Stimulated activated CD8-positive, alpha-beta memory T cell treated with anti-CD3 and anti-CD28 coated beads, Interleukin-4, amount 100 ng/mL, for 4 hours (primary cell): ENCODE measurements at places on chromosomes 5 and 9.

- no peak for DNase-seq
Observed at GRCh38 chr5:109911731-109912130, 222.0 kb downstream of the MAN2A1 start.

- no peak for DNase-seq
Observed at GRCh38 chr5:152164860-152165259, 240.2 kb upstream of the GLRA1 start.

DNA sequence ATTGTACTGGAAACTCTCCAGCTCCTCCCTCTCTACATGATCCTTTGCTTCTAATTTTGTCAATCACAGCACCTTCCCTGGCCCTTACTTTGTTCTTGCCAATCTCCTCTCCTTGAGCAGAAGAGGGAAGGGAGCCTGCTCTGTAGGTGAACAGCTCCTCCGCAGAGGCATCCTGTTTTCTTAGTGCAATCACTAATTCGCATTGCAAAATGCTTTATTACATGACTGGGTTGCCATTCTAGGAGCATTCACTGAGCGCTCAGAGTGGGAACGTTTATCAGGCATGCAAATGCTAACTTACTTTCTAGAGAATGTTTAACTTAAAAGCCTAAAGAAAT lies 416 bp upstream of the SNX18 start:
- DNase-seq: no peak

DNA sequence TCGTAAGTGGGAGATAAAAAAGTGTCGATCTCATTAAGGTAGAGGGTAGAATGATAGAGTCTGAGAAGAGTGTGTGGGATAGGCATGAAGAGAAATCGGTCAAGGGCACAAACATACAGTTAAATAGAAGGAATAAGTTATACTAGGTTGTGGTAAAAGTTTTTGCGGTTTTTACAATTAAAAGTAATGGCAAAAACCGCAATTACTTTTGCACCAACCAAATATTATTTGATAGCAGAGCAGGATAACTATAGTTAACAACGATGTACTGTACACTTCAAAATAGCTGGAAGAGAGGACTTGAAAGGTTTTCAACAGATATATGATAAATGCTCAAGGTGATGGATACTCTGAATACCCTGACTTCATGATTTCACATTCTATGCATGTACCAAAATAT lies 135.8 kb upstream of the CDH12 start:
- no peak for DNase-seq

DNA sequence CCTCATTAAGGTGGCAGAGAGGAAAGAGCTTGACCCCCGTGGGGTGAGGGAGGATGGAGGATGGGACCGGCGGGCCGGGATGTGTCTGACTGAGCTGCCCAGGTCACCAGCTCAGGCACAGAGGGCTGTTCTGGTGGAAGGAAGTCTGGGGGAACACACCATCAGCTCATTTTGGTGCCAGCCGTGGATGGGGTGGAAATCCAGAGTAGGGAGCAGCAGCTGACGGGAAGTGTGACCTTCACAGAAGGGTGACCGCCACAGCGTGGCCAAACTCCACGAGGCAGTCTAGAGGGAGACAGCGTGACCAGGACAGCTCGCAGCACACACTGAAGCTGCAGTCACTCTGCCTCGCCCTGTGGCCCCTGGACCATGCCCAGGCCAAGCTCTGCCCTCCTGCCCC lies 45.3 kb upstream of the PHYKPL start:
- no peak for DNase-seq

GRCh38 chr9:124779368-124780059 lies 2.6 kb downstream of the OLFML2A start:
- DNase-seq: no peak

GRCh38 chr5:110853267-110853666 lies 114.5 kb downstream of the SLC25A46 start:
- no peak for DNase-seq

GRCh38 chr5:134879456-134879855 lies 5.3 kb downstream of the TXNDC15 start:
- no peak for DNase-seq

DNA sequence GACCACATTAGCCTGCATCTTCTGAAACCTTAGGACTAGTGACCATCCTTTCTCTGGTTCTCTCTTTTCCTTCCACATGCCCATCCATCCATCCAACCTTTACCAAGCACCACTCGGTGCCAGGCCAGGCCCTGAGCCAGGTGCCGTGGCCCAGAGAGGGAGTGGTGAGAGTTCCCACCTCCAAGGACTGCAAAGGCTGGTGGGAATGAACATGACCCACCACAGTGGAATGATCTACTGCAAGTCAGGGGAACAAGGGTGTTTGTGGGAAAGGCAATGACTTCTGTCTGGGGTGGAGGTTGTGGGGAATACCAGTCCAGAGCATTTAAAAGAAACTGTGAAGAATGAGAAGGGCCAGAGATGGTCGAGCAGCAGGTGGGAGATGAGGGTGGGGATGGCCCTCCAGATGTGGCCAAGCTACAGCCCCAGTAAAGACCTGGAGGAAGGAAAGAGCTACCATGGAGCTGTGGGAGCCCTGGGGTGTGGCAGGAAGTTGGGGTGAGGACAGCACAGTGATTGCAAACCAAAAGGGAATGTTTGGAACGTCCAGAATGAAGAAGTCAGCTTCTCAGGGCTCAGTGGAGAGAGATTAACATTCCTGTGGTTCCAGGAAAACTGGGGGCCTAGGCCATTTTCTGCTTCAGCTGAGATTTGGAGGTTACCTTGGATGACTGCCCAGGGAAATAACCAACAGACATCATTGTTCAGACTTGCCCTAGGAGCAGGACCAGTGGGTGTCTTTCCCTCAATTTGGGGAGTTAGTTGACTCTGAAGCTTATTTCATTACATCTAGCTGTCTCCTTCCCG lies 30.7 kb upstream of the CORO2A start:
- DNase-seq: no peak

GRCh38 chr9:70352356-70352755 lies 62.1 kb downstream of the KLF9 start:
- DNase-seq: no peak

DNA sequence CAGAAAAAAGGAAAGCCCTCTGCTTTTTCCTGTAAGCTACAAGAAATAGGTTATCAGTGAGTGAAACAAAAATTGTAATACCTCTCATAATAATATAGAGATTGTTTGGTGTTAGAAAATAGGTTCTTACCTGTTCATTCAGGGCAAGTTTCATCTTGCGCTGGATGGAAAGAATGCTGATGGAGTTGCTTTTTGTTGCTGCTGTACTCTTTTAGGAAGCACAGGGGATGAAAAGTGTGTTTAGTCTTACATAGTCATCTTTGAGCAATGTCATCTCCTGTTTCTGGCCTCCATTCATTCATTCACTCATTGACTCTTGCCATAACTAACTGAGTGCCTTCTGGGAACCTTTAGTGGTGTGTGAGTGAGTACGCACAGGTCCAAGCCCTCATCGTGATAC lies 6.4 kb downstream of the ENTREP1 start:
- DNase-seq: no peak

GRCh38 chr9:126357074-126357473 lies 30.4 kb downstream of the MVB12B start:
- DNase-seq: no peak

DNA sequence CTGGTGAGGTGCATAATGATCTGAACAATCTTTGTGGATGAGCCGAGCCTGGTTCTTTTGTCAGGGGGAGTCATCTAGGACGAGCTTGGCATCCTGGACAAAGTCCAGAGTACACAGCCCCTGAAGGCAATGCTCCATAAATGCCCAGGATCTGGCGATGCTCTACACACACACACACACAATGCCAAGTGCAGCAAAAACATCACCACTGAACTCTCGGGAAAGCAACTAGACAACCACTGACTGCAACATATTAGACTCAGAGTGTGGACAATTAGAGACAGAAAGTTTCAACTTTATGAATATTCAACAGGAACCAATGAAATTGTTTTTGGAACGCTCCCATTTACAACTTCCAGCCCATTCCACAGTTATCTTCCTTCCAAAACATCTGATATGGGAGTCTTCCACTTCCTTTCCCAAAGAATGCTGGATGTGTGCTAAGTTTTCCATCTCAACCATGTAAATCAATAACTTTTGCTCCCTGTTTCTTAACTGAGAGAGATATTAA lies 227.6 kb upstream of the ANKRD55 start:
- DNase-seq: no peak

- DNase-seq: no peak
Observed at GRCh38 chr9:87643107-87643650, 82.7 kb upstream of the CTSL start.

DNA sequence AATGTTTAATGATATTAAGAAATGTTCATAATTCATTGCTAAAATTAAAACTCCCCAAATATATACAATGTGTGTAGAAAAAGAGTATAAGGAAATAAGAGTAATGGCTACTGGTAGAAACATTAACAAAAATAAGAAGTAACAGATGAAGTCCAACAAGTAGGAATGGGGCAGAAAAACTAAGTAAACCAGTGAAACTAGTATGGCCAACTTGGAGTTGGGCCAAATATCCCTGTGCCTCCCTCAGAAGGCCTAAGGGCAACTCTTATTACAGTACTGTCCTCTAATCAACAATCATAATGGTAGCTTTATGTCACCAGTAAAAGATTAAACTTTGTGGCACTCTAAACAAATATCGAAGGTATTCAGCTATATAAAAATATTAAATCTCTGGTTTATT lies 93.5 kb downstream of the SSBP2 start:
- no peak for DNase-seq

DNA sequence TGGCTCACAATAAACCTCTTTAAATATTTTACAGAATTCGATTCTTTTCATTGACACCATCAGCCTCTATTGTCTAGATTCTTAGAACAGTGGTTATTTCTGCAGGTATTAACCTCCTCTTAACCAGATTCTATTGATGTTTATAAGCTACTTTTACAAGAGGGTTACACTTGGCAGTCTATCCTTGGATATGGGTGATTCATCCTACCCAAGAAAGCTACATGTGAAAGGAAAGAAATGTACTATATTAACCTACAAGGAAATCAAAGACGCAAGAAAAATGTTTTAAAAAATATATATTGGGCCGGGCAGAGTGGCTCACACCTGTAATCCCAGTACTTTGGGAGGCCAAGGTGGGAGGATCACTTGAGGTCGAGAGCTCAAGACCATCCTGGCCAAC lies 16.7 kb downstream of the SLC25A25 start:
- no peak for DNase-seq

DNA sequence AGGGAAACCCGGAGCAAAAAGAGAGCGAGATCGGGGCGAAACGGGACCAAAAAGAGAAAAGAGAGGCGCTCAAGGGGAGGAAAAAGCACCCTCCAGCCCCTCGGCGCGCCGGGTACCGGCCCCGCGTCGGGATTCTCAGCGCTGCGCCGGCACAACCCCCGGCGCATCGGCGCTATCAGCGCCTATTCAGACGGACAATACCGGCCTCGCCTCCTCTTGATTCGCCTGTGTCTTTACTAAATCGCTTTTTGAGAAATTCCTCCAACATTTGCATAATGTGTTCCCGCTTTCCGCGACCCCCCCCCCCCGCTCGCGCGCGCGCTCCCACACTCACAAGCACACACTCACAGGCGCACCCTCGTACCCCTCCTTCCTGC lies 578 bp downstream of the LHX6 start:
- no peak for DNase-seq

- no peak for DNase-seq
Observed at GRCh38 chr9:113957351-113957750, 81.2 kb downstream of the ZNF618 start.

- no peak for DNase-seq
Observed at GRCh38 chr9:82920154-82920553, 142.8 kb downstream of the RASEF start.

DNA sequence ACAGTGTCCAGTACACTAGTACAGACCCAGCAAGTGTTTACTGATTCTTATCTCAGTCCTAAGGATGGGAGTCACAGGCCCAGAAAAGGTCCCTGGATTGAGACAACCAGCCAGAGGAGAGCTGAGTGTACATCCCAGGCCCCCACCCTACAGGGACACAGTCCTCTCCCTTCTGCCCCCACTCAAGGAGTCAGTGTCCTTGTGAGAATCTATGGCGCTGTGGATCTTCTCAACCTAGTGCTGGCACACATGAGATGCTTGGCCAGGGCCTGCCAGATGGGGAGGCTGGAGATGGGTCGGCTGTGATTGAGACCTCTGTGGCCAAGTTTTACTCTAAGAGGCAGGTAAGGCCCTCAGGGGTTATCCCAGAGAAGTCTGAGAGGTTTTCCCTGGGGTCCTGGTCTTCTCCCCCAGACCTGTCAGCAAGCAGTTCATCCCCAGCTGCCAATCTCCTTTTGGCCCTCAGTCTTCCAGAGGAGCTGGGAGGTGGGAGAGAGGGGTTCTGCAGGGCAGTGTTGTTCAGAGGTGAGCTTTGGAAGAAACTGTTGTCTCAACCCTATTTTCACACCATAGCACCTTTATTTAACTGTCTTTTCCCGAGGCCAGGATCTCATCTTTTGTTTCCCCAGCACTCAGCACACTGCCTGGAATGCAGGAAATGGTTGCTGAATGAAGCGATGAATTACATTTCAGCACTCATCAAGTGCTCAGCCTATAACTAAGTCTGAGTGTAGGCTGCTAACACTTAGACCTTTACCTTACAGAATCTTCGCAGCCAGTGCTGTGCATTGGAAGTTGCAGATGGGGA lies 3.2 kb upstream of the NSD1 start:
- DNase-seq: no peak

DNA sequence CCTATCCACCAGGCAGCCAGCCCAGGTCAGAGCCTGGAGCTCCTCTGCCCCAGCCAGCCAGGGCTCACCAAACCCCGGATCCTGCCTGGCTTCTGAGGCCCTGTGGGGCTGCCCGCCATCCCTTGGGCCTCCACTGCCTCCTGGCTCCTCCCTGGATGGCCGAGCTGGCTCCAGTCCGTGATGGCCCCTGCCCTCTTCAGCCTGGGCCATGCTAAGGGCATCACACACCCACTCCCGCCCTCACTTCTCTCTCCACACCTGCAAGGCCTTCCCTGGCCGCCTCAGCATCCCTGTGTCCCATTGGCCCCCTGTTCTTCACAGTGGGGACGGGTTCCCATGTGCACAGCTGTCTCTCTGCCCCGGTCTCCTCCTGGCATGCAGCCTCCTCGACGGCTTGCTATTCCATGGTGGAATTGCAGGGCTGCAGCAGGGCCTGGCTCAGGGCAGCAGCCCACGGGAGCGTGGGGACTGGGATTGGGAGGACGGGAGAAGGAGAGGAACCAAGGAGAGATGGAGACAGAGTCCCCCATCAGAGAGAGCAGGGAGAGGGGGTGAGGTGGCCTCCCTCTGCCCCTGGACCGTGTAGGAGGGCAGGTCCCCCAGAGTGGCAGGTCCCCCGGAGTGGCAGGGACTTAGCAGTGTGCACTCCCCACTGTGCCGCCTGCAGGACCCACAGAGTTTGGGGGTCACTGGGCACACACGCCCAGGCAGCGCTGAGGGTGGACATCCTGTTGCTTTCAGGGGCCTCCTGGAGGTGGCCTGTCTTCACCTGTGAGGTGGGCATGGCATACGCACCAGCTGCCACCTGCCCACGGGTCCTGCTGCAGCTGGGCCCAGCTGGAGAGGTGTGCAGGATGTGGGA lies 16.7 kb upstream of the RNU6ATAC start:
- no peak for DNase-seq

- no peak for DNase-seq
Observed at GRCh38 chr9:111003182-111003581, 35.1 kb downstream of the LPAR1 start.

DNA sequence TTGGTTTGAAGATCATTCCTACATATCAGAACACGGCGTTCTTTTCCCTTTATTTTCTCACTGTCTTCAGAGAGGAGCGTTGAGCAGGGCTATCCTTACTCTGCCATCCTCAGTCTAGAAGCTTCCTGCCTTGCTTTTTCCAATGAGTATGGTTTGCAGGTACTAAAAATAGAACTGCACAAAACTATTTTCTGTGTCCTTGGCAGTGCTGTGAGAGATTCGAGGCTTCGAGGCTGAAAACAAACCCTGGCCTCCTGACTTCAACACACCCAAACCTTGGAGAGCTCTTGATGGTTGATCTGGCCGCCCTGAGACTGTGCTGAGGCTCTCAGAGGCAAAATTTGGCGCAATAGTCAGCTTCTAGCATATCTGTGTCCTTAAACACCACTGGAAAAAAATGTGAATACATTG lies 78.9 kb downstream of the GOLPH3 start:
- DNase-seq: no peak
